ENCODE measurements at places on chromosomes 13 and 19.

DNA sequence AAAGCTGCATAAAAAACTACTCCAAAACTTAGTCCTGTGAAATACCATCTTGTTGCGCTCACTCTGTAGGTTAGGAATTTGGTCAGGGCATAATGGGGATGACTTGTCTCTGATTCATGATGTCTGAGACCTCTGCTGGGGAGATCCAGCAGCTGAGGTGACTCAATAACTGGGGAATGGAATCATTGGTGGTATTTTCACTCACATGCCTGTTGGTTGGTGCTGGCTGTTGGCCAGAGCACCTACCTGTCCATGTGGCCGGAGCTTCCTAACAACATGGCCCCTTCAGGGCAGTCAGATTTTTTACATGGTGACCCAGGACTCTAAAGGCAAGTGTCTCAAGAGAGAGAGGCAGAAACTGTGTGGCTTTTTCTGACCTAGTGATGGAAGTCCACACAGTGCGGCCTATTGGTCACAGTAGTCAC, 7.4 kb upstream of the ESD start:
- no peak for DNase-seq

- DNase-seq: no peak
These were observed 14.1 kb upstream of the SPACA7 start for GRCh38 chr13:112362021-112362420.

DNA sequence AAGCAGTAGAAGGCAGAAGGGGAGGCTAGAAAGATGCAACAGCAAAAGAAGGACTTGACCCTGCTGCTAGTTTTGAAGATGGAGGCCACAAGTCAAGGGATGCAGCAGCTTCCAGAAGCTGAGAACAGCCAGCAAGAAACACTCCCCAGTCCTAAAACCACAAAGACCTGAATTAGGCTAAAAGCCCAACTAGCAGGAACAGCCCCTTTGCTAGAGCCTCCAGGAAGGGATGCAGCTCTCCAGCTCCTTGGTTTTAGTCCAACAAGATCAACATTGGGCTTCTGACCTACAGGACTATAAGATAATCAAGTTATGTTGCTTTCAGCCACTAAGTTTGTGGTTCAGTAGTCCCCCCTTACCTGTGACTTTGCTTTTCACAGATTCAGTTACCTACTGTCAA, 10.5 kb upstream of the LATS2 start:
- DNase-seq: no peak

GRCh38 chr19:20472854-20473253, 92.7 kb downstream of the ZNF737 start:
- no peak for DNase-seq

DNA sequence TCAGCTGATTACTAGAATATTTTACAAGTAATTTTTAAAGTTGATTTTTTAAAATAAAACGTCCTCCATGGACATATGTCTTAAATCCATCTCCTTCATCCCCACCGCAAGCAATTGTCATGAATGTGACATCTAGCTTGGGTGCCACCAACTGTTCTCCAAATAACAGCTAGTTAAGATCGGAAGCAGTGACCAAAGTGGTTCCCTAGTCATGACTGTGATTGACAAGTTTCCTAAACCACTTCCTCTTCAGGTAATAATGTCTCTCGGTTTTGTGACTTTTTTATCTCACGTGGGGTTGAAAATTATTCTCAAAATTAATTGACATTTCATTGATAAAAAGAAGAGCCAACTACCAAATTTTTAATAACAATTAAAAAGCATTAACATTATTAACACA, 135.3 kb upstream of the MIR17HG start:
- no peak for DNase-seq

GRCh38 chr19:52993342-52994178, 20.2 kb upstream of the ERVV-1 start:
- DNase-seq: peak; percentile 75

GRCh38 chr19:13881692-13882418, 4.9 kb downstream of the NANOS3 start:
- peak; percentile 51 for DNase-seq
